ENCODE measurements at places on chromosomes 2 and 18.

DNA sequence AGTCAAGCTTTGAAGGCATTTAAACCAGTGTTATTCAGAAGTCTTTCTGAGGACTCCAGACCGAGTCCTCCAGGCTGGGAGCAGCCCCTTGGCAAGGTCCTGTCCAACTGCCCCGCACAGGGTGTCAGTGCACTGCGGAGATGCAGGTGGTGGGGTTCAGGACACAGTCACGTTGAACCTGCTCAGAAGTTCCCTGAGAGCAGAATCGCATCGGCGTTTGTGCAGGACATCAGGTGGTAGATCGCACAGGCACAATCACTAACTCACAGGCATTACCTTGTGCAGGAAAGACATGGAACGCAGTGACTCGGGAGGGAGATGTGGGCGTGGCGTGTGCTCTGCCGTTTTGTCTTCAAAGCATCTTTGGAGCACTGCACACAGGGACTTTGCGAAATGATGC, 10.4 kb downstream of the COPS9 start:
- no peak for DNase-seq

GRCh38 chr2:172284209-172284608, 143.2 kb upstream of the ITGA6 start:
- no peak for DNase-seq

DNA sequence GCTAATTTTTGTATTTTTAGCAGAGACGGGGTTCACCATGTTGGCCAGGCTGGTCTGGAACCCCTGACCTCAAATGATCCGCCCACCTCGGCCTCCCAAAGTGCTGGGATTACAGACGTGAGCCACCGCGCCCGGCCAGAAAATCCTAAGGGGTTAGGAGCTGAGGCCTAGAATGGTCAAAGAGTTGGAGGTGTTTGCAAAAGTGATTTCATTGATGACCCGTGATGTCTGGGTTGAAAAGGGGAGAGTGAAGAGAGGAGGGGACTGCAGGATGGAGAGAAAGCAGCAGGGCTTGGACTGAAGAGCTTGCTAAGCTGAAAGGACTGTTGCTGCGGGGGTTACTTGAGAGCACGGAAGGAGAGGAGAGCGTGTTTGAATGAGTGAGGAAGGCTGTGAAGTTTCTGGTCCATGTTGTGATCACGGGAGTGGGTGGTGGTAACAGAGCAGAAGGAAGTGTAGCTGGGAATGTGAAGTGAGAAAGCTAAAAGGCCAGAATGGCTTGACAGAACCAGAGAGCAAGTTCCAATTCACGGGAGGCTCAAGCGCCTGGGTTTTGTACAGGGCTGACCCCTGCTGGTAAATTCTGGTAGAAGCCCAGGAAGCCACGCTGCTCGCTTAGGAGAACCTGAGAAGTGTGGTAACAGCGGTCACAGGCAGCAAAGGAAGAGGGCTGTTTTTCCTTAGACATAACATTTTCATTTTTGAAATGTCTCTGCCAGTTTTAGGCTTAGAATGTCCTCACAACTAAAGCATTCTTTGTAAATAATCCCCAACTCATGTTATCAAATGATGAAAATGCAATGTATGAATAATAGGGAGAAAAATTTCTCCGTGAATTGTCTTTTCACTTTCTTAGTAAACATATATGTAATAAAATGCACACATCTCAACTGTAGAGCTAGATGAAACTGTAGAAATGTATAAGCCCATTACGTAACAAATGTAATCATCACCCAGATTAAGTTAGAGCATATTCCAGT, 40.5 kb upstream of the ACTR2 start:
- DNase-seq, result peak; percentile 84

- no peak for DNase-seq
These were observed 589.6 kb upstream of the KLHL29 start for GRCh38 chr2:22795287-22795866.

- DNase-seq, result no peak
These were observed 327.6 kb upstream of the UBE2E3 start for GRCh38 chr2:180652794-180653193.

Measured in HEK293T (cell line).